HepG2 (cell line): ENCODE measurements at places on chromosomes 1 and 21. TPM values are rescaled to one million over a fixed set of nuclear protein-coding genes. Genes with fewer than 3 reads are reported as not detected.

PKP1 gene
- total RNA-seq = not detected in 2 replicates

GRCh38 chr1:207191061-207191460 lies 87.0 kb downstream of the C4BPA start:
- H3K36me3 ChIP-seq = no peaks in the 10 kb centered on the region
- H3K4me1 ChIP-seq = no peaks in the 10 kb centered on the region
- H3K27me3 ChIP-seq = no peaks in the 10 kb centered on the region

TMEM234 gene
- 4.2 and 9.0 TPM in 2 replicates for total RNA-seq

LRRC52 gene
- total RNA-seq = not detected in 2 replicates

ZC3H12A gene
- total RNA-seq = 4.2 and 6.8 TPM in 2 replicates

GJC2 gene
- 1.6 and 3.8 TPM in 2 replicates for total RNA-seq

DNA sequence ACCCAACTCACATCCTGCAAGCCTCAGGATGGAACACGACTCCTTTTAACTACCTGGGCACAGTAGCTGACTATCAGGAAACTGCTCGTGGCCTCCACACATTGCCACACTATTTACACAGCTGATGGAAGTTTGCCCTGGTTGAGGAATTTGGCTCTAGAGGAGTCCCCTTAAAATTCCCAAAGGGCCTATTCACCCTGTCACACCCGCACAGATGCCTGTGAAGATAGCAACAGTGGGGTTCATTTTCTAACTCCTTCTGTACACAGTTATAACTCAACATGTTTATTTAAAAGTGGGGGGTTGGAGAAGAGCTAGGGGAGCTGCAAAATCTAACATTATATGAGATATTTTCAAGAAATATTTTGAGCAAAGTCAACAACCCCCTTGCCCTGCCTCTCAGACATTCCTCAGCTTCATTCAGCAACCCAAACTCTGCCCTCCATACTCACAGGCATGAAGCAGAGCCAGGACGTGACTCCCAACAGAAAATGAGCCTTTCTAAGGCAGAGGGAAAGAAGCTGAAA lies 35.8 kb upstream of the CCN1 start:
- H3K4me3 ChIP-seq = no peak overlapping the region
- peaks cover 10% of the 10 kb centered on the region for H3K4me1 ChIP-seq
- H3K27ac ChIP-seq = no peak overlapping the region
- H3K36me3 ChIP-seq = no peaks in the 10 kb centered on the region

- peaks cover 7% of the 10 kb centered on the region for H3K4me1 ChIP-seq
- no peaks in the 10 kb centered on the region for H3K36me3 ChIP-seq
- DNase-seq = no peak
- peaks cover 39% of the 10 kb centered on the region for H3K27me3 ChIP-seq
These were observed at the start of gene MARK1 for GRCh38 chr1:220527908-220528678. Gene MARK1, plus strand, starts transcription at chr1:220528136. Its CDS starts 687 bp downstream, at chr1:220528823.

GRCh38 chr1:29960876-29961275 lies 724.6 kb downstream of the PTPRU start:
- no peak for DNase-seq
- no peak overlapping the region for H3K4me3 ChIP-seq
- H3K27me3 ChIP-seq = peaks cover 3% of the 10 kb centered on the region; the same call in 1 of the 3 replicates
- no peak overlapping the region for H3K27ac ChIP-seq

- no peak overlapping the region for H3K27ac ChIP-seq
- H3K4me1 ChIP-seq = peaks cover 15% of the 10 kb centered on the region
- H3K4me3 ChIP-seq = no peak overlapping the region
- H3K27me3 ChIP-seq = no peaks in the 10 kb centered on the region
- H3K36me3 ChIP-seq = no peaks in the 10 kb centered on the region
These were observed 142.3 kb downstream of the TRIM33 start for GRCh38 chr1:114368560-114369255.
